ENCODE measurements at places on chromosomes 1 and 21. TPM values are rescaled to one million over a fixed set of nuclear protein-coding genes. Genes with fewer than 3 reads are reported as not detected.

Gene NTRK1
- total RNA-seq, result not detected

Gene KCNJ10
- not detected for total RNA-seq

Gene TIAM1
- total RNA-seq, result 18.2 TPM

Gene ACTN2
- not detected for total RNA-seq

Gene A3GALT2
- not detected for total RNA-seq

Gene EPS8L3
- 68.6 TPM for total RNA-seq

Gene CELA3A
- not detected for total RNA-seq

Gene PLEKHG5
- 5.1 TPM for total RNA-seq

Gene LAX1
- total RNA-seq, result not detected

Gene KNCN
- total RNA-seq, result not detected

Gene FMO5
- 1.0 TPM for total RNA-seq

Gene CFAP141
- not detected for total RNA-seq

Gene CACNA1S
- not detected for total RNA-seq

Gene PTGER3
- 0.10 TPM for total RNA-seq

Gene ATP1A4
- not detected for total RNA-seq

Gene FAM163A
- not detected for total RNA-seq
